Bronchial epithelial cell (primary cell): ENCODE measurements at places on chromosomes 16 and 17. TPM values are rescaled to one million over a fixed set of nuclear protein-coding genes. Genes with fewer than 3 reads are reported as not detected.
A peak's percentile ranks its signal among the peaks of the same experiment; 100 is the strongest.

Gene SPNS2
- total RNA-seq = 3.9 and 22.8 TPM in 2 replicates

Gene CYGB
- 2.1 and 2.3 TPM in 2 replicates for total RNA-seq

DNA sequence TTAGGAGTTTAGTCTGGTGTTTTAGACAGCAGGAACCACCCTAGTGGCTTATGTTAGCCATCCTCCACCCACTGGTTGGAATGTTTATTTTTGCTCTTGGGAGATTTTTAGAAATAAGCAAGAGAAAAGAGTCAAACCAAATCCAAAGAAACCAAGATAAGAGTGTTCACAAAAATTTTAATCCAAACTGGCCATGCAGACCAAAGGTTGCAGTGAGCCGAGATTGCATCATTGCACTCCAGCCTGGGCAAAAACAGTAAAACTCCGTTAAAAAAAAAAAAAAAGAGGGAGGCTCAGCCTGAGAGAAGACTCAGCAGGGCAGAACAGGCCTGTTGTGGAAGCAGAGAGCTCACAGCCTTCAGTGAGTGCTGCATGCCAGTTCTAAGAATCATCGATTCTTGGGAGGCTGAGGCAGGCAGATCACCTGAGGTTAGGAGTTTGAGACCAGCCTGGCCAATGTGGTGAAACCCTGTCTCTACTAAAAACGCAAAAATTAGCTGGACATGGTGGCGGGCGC, 12.2 kb upstream of the C16orf54 start:
- no peak for DNase-seq

Gene GINS2
- 0.26 and 2.0 TPM in 2 replicates for total RNA-seq

GRCh38 chr16:86117235-86117634, 218.3 kb downstream of the IRF8 start:
- DNase-seq = no peak

- peak; percentile 69 for DNase-seq
These were observed 16.6 kb downstream of the COL1A1 start for GRCh38 chr17:50184611-50185398.

DNA sequence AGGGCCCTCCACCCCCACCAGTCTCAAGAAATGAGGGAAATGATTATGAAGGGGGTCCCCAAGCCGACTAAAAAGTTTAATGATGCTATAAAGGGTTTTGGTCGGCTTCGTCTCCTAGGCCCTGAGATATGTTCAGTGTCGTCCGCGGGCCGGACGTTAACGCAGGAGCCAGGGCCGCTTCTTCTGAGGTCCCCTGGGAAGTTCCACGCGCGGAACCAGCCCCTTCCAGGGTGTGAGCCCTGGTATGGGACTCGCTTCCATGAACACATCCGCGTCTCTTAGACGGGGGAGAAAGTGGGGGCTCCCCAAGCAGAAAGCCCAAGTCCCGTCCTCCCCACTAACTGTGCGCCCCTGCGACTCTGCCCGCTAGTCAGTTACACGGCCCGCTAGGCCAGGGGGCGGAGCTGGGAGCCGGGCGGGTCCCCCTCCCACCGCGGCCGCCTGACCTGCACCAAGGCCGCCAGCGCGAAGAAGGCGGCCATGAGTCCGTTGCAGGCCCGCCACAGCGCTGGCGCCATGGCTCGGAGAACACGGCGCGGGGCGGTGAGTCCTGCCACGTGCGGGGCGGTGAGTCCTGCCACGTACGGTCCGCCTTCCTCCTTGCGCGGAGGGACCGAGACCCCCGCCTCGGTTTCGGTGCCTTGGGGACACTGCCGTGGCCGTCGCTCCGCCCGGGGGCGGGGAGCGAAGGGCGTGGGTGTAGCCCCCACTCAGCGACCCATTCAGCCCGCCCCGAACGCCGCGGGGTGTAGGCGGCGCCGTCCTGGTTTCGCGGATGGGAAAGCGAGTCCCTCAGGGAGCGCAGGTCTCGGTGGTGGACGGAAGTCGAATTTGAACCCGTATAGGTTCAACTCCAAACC, at the start of gene TMEM220:
TSS of gene TMEM220 (minus strand) at position 690 of the 860 bp plus-strand sequence. CDS start at position 518, 172 bp downstream.
- DNase-seq = peak; percentile 19

- peak; percentile 13 for DNase-seq
These were observed 790 bp downstream of the NCBP3 start for GRCh38 chr17:3845291-3845620.

GRCh38 chr17:75749545-75750389, 15.2 kb downstream of the GALK1 start:
- DNase-seq = peak; percentile 33

- DNase-seq = peak; percentile 54
These were observed 12.1 kb downstream of the CFDP1 start for GRCh38 chr16:75420987-75421819.

Gene CPHXL2
- total RNA-seq = not detected in 2 replicates

Gene KRTAP1-5
- not detected in 2 replicates for total RNA-seq

Gene GNG13
- total RNA-seq = not detected in 2 replicates

- DNase-seq = no peak
These were observed 19.1 kb downstream of the DEXI start for GRCh38 chr16:10923146-10923649.

DNA sequence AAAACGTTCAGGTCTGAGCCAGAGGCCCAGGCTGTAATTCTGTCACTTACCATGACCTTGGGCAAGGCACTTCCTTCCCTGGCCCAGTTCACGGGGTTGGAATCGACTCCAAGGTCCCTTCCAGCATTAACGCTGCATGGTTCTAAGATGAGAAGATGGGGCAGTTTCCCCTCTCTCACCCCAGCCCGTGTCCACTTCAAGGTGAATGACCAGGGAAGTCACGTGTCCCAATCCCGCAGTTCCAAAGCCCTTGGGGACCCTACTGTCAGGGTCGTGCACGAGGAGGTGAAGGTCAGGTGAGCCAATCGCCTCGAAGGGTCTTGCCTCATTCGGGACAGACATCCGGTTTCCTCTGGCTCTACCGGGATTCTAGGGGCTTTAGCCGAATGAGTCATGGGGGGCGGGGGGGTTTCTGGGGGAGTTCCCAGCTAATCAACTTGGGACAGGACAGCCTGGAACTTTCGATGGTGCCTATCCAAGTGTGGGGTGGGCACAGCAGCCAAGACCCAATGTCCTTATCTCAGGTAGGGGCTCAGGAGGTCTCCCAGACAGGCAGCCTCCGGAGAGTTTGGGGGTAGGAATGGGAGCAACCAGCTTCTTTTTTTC, 762 bp upstream of the CSF3 start:
- DNase-seq = no peak

GRCh38 chr17:78903101-78903779, at the start of gene CEP295NL:
TSS of gene CEP295NL (minus strand) at chr17:78903201. CDS start at chr17:78901828, 1,373 bp downstream.
- DNase-seq = no peak

- no peak for DNase-seq
These were observed 550.4 kb downstream of the TOX3 start for GRCh38 chr16:51996516-51996915.

Gene LPO
- not detected in 2 replicates for total RNA-seq

Gene DPEP2
- not detected in 2 replicates for total RNA-seq

DNA sequence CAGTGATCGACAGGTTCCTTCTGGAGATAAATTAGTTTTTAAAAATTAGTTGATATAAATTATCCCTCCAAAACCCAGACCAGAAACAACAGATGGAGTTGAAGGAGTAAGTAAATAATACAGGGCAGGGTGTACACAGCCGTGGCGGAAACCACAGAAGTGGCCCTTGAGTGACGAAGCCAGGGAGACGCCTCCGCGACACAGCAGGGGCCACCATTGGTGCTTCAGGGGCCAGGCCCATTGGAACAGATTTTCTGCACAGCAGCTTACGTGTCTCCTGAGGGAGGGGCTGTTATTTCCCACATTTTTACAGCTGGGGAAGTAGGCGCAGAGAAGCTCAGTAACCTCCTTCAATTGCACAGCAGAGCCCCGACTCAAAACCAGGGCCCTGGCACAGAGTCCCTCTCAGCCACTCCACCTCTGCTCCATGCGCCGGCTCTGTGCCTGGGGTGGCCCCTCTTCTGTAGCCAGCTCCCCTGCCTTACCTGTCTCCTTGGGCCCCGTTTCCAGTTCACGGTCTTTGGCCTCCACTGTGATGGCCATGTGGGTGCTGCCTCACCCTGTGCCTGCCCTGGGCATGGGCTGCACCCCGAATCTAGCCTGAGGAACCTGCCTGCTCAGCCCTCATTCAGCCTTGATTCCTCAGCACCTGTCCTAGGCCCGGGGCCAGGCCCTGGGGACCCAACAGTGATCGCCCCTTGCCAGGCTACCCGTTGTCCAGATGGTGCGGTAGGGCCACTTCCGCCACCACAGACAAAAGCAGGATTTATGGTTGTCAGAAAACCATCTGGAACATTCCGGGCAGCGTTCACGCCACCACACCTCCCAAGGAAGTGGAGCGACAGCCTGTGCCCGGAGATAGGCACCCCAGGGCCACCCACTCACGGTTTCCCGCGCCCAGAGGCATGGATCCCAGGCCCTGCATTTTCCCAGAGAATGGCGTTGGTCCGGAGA, 128.5 kb upstream of the GSE1 start:
- no peak for DNase-seq

GRCh38 chr16:6916946-6917345, 415.7 kb upstream of the RBFOX1 start:
- DNase-seq = no peak

DNA sequence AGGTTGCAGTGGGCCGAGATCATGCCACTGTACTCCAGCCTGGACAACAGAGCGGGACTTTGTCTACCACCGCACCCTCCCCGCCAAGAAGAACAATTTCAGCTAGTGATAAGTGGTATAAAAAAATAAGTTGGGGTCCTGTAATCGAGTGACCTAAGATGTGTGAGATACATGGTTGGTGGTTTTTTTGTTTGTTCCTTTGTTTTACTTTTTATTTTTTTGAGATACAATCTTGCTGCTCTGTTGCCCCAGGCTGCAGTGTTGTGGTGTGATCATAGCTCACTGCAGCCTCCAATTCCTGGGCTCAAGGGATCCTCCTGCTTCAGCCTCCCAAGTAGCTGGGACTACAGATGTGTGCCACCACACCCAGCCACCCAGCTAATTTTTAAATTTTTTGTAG, 58.7 kb downstream of the PITPNC1 start:
- DNase-seq = no peak

Gene PPL
- total RNA-seq = 184 and 378 TPM in 2 replicates

DNA sequence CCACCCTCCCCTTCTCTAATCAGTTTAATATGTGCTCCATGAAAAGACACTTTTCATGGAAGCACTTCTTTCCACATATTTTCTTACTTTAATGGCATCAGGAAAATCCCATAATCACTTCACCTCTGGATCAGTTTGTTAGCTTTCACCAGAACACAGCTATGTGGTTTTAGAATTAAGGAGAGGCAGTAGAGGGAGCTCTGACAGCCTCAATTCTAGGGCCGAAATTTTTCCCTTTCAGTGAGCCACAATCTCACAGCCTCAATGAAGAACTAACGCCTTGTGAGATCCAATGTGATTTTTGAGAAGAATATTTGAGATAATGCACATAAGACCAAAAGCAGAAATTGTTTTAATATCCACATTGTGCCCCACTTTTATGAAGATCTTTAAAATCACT, 1494.0 kb upstream of the CDH8 start:
- DNase-seq = no peak

DNA sequence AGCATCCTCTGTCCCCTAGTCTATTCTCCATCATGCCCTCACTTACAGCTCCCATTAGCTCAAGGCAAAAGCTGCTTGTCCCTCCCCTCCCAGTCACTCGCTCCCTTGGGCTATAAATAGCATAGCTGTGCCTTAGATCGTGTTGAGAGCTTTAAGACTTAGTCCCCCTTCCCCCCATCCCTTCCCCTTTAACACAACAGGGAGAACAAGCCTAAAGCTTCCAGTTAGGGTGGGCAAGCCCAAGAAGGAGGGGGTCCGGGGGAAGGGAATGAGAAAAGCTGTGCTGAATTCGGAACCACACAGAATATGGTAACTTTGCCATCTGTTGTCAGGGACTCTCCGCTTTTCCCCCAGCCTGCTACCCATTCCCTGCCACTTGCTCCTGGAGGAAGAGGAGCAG, 4.9 kb upstream of the HIGD1B start:
- DNase-seq = no peak

Gene CNGB1
- total RNA-seq = under 0.01 and 0.26 TPM in 2 replicates

DNA sequence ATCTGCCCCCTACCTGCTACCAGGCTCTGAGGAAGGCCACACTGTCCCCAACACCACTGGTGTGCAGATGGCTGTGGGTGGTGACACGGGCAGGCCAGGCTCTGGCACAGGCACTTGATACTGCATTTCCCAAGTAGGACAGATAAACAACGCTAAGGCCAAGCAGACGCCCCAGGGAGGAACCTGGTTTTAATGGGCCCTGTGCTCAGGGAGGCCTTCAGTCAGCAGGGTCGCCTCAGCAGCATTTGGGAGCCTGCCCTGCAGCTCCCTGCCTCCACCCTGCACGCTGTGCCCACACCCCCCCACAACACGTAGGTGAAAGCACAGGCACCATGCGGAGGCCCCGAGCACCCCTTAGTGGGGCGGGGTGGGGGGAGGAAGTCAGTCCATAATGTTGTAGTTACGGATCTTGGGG, 3.3 kb upstream of the FASN start:
- no peak for DNase-seq

DNA sequence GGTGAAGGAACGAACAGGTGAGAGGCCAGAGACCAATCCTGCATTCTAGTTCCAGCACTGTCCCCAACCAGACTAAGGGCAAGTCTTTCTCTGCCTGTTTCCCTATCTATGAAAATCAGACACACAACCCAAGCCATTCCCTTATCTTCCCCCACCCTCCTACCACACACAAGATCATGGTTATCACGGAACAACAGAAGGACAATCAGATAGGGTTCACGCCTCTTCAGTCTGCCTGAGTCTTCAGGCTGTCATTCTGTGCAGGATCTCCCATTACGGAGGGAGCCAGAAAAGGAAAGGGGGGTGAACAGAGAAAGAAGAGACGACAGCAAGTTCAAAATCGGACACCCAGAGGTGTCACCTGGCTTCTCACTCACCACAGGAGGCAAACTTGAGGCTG, 11.1 kb downstream of the TLE7 start:
- DNase-seq = no peak

Gene PIPOX
- total RNA-seq = 0.26 and 1.4 TPM in 2 replicates

Gene IRX6
- total RNA-seq = not detected in 2 replicates

Gene PRAC1
- total RNA-seq = not detected in 2 replicates

DNA sequence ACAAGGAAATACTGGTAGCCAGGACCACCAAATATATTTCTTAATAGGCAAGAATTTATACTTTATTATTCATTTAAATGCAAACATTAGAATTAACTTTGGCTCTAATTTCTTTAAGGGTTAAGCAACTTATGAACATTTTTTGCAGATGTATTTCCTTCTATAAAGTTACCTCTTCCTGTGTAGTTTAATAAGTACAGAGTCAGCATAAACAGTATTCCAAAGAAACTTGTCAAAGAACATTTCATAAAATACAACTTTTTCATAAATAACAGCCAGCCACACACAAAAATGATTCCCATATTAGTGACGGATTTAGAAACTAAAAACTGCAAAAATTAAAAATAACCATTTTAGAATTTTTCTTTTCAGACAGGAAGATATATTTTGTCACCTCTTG, 723.2 kb downstream of the KCNJ2 start:
- DNase-seq = no peak

Gene TNK1
- total RNA-seq = 7.4 and 11.8 TPM in 2 replicates
